ENCODE measurements at places on chromosomes 5 and 9.

- no peak for DNase-seq
These were observed 159.2 kb upstream of the SLC24A2 start for GRCh38 chr9:19947996-19948395.

DNA sequence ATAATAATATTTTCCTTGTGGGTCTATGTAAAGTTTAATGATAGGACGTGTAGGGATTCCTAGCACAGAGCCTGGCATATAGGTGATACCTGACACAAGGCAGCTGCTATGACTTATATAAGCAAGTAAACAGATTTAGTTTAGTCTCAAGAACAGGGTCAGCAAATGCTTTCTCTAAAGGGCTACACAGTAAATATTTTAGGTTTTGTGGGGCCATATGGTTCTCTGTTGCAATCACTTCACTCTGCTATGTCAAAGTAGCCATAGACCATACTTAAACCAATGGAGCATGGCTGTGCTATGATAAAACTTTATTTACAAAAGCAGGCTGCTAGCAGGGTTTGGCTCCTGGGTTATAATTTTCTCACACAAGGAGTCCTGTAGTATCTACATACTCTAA lies 204.8 kb upstream of the KLF4 start:
- DNase-seq, result no peak

GRCh38 chr5:51746023-51746422 lies 362.8 kb downstream of the ISL1 start:
- DNase-seq, result no peak

DNA sequence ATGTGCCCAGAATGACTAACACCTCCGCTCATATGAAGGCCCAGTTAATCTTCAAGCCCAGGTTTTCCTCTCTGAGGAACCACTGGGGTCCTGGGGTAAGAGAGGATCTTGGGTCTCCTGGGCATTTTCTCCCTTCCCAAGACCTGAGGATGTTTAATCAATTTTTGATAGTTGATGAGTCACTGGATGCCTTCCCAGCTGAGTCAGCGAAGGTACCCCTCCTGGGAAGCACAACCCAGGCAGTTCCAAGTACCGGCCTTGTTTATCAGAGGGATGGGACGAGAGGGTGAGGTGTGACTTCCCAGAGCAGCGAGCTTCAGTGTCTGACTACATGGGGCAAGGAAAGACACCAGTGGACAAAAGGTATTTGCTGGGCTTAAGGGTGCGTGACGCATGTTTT lies 119.6 kb upstream of the IL12B start:
- DNase-seq, result peak; percentile 13

DNA sequence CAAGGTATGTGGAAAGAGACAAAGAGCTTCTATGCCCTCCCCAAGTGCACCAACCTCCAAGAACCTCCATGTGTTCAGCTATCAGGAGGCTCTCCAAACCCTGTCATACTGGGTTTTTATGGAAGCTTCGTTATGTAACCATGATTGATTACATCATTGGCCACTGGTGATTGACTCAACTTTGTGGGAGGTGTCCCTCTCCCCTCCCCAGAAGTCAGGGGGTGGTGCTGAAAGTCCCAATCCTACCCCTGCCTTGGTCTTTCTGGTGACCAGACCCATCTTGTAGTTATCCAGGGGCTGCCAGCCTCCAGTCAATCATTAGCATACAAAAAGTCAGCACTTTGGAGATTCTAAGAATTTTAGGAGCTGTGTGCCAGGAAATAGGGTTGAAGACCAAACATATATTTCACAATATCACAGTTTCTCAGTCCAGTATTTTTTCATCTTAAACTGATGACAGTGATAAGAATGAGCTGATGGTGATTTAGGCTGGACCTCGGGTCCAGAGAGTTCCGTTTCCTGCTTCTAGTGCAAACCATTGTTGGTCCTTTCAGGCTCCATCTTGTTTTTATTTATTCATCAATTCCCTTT lies 27.3 kb upstream of the FANCC start:
- no peak for DNase-seq

GRCh38 chr5:76526950-76527583 lies 96.1 kb downstream of the F2RL2 start:
- DNase-seq, result no peak

- DNase-seq, result no peak
These were observed 1703.8 kb downstream of the MAT2B start for GRCh38 chr5:165209101-165209727.

DNA sequence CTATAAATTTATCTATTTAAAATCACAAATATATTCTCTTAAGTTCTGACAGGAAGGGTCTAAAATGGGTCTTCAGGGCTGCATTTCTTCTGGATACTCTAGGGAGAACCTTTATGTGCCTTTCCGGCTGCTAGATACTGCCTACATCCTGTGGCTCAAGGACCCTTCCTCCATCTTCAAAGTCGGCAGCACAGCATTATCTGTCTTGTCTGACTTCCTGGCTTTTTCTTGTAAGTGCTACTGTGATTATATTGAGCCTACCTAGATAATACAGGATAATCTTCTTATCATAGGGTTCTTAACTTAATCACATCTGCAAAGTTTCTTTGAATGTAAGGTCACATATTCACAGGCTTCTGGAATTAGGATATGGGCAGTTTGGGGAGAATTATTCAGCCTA lies 943.8 kb upstream of the TYRP1 start:
- DNase-seq, result no peak

GRCh38 chr9:28051559-28052503 lies 478.6 kb upstream of the C9orf72 start:
- DNase-seq, result no peak

DNA sequence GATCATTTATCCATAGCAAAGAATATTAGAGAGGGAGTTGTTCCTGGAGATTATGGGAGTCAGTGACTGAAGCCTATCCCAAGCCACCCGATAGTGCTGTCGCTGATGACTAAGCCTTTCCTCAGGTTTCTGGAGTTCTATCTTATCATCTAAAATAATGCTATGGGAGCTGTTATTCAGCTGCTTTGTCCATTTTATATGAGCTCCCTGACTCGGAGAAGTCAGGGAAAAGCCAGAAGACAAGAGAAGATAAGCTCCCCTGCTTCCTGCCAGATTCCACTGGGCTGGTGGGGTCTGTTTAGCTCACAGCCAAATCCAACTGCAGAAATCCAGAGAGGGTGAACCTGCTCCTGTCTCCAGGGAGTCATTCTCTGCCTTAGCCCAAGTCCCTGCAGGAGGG lies 148.2 kb downstream of the DROSHA start:
- no peak for DNase-seq

- no peak for DNase-seq
These were observed 517.8 kb upstream of the DAB2 start for GRCh38 chr5:39942606-39943005.

DNA sequence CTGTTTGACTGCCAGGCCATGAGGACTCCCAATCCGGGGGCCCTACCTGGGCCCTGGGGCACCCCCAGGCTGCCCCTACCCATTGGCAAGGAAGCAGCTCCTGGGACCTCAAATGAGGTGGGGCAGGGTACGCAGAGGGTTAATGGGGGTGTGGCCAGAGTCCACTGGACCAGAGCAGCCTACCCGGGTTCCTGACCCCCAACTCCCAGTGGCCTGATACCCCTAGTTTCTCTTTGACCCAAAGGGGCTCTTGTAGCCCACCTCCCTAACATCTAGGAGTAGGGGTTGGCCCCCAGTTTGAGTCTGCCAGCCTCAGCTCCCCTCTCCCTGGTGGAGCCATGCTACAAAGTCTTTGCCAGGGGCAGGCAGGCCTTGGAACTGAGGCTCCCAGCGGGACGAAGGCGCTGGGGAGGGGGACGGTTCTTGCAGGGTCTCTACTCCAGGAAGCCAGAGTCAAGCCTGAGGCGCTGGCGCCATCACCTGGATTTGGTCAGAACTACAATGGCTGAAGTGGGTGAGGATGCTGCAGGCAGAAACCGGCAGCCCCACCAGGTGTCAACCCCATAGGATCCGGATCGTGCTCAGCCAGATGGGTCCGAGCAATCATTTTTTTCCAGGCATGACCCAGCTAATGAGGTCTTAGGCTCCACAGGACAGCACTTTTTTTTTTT lies 8.4 kb upstream of the CERCAM start:
- DNase-seq, result peak; percentile 83

- no peak for DNase-seq
These were observed 9.4 kb downstream of the GABRP start for GRCh38 chr5:170792878-170793277.

- DNase-seq, result no peak
These were observed 113.4 kb downstream of the LHX2 start for GRCh38 chr9:124124729-124125650.

- DNase-seq, result no peak
These were observed 15.1 kb downstream of the SHB start for GRCh38 chr9:38053697-38054461.

DNA sequence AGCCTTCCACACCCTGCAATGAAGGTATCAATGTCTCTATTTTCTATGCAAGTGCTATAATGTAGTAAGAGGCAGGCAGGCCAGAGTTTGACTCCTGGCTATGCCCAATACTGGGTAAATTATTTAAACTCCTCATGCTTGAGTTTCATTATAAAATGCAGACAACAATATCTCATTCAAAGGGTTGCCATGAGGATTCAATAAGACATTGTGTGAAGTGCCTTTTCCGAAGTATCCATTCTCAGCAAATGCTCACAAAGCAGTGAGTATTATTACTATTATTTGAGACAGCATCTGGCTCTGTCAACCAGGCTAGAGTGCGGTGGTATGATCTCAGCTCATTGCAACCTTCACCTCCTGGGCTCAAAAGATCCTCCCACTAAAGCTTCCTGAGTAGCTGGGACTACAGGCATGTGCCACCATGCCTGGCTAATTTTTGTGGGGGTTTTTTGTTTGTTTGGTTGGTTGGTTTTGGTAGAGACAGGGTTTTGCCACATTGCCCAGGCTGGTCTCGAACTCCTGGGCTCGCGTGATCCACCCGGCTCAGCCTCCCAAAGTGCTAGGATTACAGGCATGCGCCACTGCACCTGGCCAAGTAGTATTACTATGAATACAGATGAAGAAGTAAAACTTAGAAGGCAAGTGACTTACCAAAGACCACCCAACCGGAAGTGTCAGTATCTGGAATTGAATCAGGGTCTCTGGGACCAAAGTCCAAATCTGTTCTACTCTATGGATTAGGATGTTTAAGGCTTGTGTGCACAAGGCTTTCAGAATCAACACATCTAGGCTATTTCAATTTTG lies 18.8 kb downstream of the ADAM19 start:
- DNase-seq, result no peak

DNA sequence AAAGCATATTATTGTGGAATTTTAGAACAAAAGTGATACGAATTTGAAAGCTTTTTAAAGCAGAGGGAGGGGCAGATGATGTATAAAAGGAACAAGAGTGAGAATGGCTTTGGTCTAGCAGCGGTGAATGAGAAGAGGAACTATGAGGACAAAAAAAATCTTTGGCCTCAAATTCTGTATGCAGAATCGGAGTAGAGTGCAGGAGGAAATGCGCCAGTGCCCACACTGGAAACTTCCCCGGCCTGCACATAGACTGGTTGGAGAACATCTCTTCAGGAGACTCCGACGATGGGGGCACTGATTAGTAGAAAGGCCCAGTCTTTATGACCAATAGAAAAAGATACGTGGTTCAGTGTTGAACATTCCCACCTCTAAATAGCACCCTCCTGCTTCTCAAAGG lies 51.3 kb downstream of the SLC46A2 start:
- DNase-seq, result no peak

GRCh38 chr9:4349816-4350418 lies 50.0 kb upstream of the GLIS3 start:
- no peak for DNase-seq

GRCh38 chr5:144390133-144390532 lies 219.5 kb downstream of the KCTD16 start:
- DNase-seq, result no peak

DNA sequence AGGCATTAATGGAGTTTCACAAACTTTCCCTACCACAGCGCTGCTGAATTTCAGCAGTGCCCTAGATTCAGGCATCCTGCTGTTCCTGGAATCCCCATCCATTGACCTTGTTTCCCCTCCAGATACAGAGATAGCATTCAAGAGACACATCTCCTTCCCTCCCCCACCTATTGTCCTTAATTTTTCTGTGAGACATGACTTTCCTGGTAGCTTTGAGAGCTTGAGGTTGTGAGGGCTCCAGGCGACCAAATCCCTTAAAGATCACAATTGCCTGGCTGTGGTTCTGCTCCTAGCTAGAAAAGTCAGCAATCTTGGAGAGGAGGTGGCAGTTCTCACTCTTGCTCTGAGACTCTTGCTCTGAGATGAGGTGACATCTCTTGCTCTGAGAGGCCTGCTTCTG lies 48.0 kb downstream of the PRR16 start:
- DNase-seq, result no peak

DNA sequence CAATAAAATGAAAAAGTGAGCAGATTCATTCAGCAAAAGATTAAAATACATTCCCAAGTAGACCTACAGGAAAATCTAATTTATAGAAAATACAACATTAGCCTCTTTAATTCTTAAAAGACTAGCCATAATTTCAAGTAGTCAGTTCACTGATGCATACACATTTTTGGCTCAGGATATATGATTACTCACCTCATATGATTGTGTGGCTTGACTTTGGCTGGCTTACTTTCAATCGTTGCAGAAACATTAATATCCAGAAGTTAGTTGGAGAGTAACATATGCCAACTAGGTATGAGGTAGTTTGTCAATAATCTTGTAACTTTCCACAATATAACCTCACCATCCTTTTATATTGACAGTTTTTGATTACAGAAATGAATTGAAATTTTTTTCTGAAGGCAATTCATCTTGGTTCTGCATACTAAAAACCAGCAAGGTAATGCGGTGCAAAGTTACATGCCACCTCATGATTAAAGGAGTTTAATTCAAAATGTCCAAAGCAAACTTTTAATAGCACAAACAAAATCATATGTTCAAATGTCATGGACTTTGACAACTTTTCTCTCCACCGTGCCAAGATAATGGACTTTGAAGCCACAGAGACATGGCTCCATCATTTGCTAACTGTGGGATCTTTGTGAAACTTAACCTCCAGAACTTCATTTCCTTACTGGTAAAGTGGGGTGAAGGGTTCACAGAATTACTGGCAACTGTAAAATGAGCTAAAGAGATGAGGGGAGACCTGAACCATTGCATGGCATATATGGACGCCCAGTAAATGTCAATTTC lies 76.6 kb upstream of the PAM start:
- no peak for DNase-seq

GRCh38 chr5:12343558-12343957 lies 439.3 kb upstream of the CTNND2 start:
- DNase-seq, result no peak

GRCh38 chr9:70805949-70806348 lies 315.5 kb downstream of the TRPM3 start:
- peak; percentile 64 for DNase-seq

DNA sequence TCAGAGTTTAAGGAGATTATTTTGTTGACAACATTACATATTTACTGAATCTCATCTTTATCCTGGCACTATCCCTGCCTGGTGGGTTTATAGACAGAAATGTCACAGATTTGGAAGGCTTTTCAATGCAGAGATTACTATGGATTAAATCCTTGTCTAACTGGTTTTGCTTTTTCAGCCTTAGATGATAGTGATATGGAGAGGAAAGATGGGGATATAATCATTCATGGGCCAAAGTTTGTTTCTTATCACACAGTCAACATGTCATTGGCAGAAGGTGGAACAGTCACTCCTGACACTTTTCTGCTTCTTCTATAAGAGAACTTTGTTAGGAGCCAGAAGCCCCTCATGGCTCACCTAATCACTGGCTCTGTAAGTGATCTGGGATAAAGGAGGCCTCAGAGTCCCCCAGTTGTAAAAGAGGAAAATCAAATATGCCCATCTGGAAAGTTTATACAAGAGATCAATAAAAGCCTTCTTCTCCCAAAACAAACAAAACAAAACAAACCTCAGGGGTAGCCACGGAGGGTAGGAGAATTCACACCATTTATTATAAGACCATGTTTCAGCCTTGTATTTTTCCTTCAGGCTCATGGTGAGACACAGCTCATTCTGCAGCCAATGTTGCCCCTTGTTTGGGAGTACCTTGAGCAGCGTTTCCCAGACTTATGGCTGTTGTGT lies 101.2 kb downstream of the PCSK1 start:
- DNase-seq, result no peak

Data from right forelimb (tissue), 1 donor.